Stimulated activated CD8-positive, alpha-beta memory T cell treated with anti-CD3 and anti-CD28 coated beads, Interleukin-15, amount 100 ng/mL, for 24 hours (primary cell): ENCODE measurements at places on chromosomes 4 and X.

GRCh38 chrX:46488712-46489111 lies 56.5 kb downstream of the ZNF674 start:
- DNase-seq = no peak

DNA sequence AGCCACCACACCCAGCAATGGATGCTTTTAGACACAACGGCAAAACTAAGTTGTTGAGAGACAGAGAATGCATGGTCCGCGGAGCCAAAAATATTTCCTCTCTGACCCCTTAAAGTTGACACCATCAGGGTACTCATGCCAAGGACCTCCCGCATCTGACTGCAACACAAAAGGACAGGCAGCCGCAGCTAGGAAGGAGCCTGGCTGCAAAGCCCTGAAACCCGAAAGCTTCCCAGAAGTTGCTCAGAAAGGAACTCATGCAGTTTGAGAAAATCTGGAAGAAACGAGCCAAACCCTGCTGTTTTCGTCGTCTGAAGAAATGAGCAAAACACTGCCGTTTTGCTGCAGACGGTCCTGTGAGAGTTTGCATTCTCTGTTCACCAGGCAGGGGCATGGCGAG lies 16.5 kb downstream of the DHRSX start:
- DNase-seq = no peak

- no peak for DNase-seq
Observed at GRCh38 chr4:8756816-8757215, 114.8 kb downstream of the HMX1 start.

DNA sequence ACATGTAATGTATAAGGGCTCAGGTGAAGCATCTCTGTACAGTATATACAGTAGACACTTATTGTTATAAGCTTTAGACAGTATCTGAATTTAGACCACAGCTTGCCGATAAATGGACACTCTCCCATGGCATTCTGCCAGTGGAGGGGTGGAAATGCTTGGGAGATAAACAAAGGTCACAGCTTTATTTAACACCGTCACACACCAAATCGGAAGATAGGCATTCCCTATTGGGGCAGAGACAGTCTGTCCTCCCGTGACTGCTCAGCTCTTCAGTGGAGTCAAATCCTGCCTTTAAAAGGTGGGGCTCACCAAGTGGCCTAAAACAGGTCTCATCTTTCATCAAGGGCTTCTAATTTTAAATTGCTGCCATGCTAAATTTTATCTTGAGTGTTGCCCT lies 178.8 kb downstream of the CAMK2D start:
- DNase-seq = no peak

DNA sequence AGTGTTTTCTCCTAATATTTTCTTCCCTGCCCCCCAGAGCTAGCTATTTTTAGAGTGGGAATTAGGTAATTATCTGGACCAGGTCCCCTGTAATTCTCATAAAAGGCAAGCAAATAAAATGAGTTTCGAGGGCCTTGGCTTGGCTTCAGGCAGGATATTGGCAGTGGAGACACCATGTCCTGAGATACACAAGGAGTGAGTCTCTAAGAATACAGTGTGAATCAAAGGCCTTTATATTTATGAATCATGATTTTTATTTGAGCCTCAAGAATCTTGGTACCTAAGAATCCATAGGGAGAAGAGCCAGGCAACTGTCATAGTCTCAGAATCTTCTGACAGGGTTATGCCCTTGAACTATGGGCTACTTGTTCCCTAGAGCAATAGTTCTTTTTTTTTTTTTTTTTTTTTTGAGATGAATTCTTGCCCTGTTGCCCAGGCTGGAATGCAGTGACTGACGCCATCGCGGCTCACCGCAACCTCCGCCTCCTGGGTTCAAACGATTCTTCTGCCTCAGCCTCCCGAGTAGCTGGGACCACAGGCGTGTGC lies 205.4 kb downstream of the LDB2 start:
- no peak for DNase-seq

DNA sequence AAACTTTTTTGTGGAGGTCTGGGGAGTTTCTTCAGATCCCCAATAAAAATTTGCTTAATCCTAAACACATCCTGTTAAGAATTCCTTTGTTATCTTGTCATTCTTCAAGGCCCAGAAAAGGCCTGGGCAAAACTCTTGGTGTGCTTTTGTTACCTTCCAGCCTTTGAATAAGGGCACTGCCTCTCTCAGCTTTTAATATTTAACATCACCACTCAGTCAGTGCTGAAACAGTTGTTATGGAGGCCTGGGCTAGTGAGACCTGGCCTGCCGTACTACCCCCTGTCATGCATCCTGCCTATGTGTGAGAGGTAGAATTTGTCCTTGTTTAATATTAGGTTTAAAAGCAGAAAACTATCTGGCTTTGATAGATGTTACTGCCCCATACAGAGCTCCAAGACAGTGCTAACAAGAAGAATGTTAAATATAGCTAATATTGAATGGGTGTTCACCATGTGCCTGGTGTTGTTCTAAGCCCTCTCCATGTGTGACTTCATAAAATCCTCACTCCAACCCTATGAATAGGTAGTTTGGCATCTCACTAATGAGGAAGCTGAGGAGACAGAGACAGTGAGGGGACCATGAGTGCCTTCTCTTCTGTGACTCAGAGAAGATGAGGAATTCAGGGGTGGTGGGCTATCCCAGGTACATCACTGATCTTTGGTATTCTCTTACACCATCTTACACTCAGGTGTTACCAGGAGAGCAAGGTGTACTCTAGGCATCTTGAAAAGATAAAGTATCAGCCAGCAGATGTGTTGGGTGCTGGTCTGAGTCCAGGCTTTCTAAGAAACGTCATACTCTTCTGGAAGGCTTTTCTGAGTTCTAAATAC lies 6.2 kb downstream of the PPP1R2C start:
- no peak for DNase-seq

- no peak for DNase-seq
Observed at GRCh38 chr4:156958276-156959074, 13.1 kb downstream of the PDGFC start.

DNA sequence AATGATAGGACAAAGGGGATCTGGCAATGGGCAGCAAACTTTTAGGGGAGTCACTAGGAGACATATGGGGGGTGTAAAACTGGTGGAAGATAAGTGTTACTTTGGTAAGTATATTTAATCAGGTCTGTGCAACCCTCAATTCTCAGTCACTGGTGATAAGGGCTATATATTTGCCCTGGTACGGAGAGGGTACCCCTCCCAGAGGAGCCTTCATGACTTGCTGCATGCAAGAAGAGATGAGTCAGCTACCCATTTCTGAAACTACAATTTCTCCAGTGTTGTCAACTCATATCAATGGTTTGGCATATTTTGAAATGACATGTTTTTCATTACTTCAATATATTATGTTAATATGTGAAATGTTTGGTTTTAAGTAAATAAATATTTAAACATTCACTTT lies 14.3 kb downstream of the SMARCAD1 start:
- DNase-seq = no peak

DNA sequence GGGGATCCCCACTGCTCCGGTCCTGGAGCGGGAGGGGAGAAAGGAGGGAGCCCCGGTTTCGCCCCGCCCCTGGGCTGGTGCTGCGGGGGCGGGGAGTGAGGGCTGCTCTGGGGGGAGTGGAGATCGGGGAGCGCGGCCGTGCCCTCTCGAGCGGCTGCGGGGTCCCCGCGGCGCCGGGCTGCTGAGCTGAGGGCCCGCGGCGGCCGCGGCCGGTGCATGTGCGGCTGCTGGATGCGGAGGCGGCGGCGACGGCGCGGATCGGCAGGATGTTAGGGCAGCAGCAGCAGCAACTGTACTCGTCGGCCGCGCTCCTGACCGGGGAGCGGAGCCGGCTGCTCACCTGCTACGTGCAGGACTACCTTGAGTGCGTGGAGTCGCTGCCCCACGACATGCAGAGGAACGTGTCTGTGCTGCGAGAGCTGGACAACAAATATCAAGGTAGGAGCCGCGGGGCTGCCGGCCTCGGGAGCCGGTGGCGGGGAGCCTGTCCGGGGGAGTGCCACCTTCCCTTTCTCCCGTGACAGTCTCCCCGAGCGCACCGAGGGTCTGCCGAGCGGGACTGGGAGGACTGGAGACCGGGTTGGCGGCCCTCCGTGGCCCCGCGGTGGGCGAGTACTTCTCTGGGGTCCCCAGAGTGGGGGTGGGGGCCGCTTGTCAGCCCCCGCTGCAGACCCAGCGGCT lies at the start of gene ING2:
TSS of gene ING2 (plus strand) at position 129 of the 681 bp plus-strand sequence. CDS start at position 267, 138 bp downstream.
- peak; percentile 20 for DNase-seq
